ENCODE measurements at places on chromosomes 7 and 10.

GRCh38 chr7:152521420-152522337 lies 85.9 kb upstream of the KMT2C start:
- DNase-seq: no peak

DNA sequence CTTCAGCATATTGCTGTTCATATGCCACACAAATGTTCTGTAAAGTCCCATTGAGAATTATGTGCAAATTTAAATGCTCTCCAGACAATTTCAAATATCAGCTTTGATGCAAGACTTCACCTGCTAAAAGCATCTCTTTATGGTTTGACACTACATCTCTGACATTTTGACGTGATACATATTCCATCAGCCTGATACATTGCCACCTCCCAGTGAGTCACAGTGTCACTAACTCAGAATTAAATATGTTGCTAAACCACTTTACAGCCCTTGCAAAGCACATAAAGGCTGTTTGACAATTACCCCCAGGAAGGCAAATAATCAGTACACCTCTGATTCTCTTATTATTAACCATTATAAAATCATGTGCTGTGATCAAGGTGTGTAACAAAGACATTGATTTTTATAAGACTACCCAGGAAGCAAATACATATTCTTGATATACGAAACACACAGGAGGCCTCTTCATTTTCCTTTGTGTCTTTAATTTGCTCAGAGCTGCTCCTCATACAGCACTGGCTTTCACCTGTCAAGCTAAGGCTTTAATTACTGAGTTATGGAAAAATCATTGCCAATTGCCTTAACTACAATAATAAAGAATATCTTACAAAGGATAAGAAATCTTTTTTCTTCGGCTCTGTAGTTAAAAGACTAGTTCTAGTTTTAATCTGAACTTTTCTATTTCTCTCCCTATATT lies 547.5 kb upstream of the C7orf33 start:
- DNase-seq: no peak

GRCh38 chr10:33145451-33146188 lies 187.6 kb upstream of the ITGB1 start:
- no peak for DNase-seq

GRCh38 chr10:3206511-3207157 lies 34.1 kb upstream of the PITRM1 start:
- DNase-seq: no peak

GRCh38 chr10:94010886-94011285 lies 17.2 kb downstream of the PLCE1 start:
- DNase-seq: no peak

- no peak for DNase-seq
These were observed 48.9 kb downstream of the TMEM178B start for GRCh38 chr7:141122736-141123135.

DNA sequence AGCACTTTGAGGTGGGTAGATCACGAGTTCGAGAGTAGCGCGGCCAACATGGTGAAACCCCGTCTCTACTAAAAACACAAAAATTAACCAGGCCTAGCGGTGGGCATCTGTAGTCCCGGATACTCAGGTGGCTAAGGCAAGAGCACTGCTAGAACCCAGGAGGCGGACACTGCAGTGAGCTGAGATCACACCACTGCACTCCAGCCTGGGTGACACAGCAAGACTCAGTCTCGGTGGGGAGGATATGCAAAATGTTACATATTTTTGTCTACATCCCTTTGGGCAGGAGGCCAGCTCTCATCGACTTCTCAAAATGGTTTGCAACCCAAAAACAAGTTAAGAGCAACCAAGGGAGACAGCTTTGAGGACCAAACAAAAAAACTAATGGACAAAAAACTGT lies 8.2 kb downstream of the ATE1 start:
- DNase-seq: no peak
